Suprapubic skin (tissue), 4 donors: ENCODE measurements at places on chromosomes 1 and 21.
A peak's percentile ranks its signal among the peaks of the same experiment; 100 is the strongest.

DNA sequence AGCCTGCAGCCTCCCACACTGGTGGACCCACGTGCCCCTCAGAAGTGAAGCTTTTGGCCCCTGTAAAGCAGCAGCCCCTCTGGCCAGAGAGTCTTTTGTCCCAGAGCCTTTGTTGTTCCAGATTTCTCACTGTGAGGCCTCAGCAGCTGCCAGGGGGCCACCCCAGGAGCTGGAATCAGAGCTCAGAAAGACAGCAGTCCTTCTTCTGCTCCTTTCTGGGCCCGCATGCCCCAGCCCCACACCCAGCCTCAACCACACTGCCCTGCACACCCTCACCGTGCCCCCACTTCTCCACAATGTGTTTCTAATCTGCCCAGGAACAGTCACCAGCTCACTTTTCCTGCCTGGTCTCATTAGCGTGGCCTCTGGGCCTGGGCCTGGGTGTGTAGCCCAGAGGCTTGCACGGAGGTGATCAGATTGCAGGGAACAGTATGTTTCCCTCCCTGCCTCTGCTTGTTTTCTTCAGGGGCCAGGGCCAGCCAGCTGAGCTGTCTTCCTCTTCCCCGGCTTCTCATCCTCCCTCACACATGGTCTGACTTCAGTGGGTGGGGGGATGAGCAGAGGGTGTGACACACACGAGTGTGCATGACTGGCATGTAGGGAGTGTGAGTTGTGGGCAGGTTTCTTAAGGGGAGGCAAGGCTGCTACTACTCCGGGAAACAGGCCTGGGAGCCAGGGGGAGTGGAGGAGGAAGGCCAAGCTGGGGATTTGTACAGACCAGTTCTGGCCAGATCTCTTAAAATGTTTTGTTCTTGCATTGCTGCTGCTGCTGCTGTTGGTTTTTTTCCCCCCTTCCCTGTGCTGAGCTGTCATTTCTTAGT, 82.5 kb upstream of the ZNF648 start:
- DNase-seq, result peak; percentile 94

DNA sequence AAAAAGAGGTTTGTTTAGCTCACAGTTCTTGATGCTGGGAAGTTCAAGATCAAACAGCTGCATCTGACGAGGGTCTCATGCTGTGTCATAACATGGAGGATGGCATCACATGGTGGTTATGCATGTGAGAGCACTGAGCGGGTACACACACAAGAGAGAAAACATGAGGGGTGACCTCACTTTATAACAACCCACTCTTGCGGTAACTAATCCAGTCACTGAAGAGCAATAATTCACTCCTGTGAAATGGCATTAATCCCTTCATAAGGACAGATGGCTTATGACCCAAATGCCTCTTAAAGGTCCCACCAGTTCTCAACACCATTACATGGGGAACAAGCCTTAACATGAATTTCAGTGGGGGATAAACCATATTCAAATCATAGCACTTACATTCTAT, 23.2 kb upstream of the CHIT1 start:
- no peak for DNase-seq

GRCh38 chr1:156995412-156995811, 50.1 kb downstream of the ARHGEF11 start:
- DNase-seq, result no peak

DNA sequence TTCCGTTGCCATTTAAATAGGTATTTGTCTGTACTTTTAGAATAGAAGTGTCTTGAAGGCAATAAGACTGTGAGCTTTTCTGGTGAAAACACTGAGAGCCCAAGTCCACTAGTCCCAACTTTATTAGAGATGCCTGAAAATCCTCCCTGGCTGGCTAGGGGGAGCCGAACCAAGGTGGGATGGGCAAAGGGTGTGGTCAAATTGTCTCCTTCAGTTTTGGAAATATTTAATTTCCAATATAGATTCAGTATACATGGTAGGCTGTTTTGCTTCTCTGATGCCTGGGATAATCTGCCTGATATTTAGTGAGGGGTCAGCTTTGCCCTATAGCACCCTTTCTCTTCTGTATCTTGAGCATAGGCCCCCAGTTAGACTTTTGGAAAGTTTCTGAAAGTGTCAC, 3.5 kb downstream of the ROR1 start:
- DNase-seq, result no peak

- DNase-seq, result no peak
Observed at GRCh38 chr1:96366516-96366915, 355.1 kb upstream of the PTBP2 start.

DNA sequence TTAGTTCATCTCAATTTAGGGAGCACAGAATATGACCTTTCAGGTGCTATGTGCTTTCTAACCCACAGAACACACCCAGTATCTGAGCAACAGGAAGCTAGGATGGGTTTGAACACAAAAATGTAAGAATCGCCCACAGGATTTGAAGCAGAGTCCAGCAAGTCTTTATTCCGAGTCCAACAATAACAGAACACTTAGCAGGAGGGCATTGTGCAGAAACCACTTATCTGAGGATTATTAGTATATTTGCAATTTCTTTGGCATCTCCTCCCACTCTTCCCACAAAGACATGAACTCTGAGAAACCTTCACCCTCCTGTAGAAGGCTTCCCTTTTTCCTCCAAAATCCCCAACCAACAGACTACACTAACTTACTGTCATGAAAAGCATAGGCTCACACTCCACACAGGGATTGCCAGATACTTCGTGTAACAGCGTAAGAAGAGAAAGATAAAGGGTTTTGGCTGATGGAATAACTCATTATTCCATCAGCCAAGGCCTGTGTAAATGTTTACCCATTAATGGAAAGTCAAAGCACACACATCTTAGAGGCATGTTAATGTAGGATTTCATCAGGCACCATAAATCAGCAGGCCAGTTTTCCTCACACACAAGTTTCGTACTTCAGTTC, 16.1 kb downstream of the SIPA1L2 start:
- DNase-seq, result no peak

GRCh38 chr1:26598890-26599289, 69.3 kb downstream of the RPS6KA1 start:
- DNase-seq, result no peak

GRCh38 chr1:229430761-229431283, 3.1 kb downstream of the ACTA1 start:
- no peak for DNase-seq

- DNase-seq, result no peak
Observed at GRCh38 chr1:9101510-9102146, 27.3 kb downstream of the GPR157 start.

DNA sequence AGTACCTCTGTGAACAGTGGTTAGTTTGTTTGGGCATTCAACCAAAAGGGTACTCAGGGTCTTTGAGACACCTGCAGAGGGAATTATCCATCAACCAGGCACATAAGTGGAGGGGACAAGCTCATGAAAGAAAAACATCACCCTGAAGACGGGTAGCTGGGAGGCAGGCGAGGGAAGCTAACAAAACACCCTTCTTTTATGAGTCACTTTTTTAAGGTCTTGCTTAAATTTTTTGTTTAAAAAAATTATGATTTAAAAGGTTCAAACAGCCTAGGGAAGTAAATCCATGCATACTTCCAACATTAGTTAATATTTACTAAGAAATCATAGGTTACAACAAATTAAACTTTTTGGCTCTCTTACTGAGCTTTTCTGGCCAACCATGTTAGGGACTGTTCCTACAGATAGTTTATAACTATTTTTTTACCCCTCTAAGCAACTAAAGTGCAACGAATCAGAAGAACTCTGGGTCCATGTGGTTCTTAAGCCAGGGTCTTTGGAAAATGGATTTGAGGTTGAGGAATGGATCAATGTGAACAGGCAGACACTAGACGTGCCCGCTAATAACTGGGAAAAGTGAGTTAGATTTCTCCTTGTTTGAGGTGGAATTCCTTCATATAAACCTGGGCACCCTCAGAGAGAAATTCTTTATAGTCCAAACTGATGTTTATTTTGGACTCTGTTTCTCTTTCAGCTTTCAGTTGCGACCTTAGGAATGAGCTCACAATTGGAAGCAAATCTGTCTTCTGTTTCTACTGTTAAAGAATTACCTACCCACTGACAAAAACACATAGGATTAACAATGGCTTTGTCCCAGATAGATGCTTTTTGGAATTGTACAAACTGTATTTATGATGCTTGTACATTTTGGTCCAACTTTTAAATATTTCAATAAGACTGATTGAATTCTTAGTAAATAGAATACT, 123.0 kb downstream of the LYPLAL1 start:
- DNase-seq, result no peak

GRCh38 chr1:229033480-229033879, 237.4 kb upstream of the RAB4A start:
- no peak for DNase-seq

DNA sequence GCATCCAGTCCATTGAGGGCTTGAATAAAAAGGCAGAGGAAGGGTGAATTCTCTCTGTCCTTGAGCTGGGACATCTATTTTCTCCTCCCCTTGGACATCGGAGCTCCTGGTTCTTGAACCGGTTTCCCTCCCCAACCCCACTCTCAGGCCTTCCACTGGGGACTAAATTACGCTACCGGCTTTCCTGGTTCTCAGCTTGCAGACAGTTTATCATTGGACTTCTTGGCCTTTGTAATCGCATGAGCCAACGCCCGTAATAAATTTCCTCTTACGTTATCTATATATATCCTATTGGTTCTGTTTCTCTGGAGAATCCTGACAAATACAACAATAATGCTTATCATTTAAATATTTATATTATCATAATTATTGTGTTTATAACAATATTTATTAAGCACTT, 20.4 kb upstream of the COL9A2 start:
- no peak for DNase-seq

- peak; percentile 86 for DNase-seq
Observed at GRCh38 chr21:36134803-36135390, at the start of gene CBR3. Gene CBR3, plus strand, starts transcription at chr21:36135079. Its CDS starts 114 bp downstream, at chr21:36135193.

DNA sequence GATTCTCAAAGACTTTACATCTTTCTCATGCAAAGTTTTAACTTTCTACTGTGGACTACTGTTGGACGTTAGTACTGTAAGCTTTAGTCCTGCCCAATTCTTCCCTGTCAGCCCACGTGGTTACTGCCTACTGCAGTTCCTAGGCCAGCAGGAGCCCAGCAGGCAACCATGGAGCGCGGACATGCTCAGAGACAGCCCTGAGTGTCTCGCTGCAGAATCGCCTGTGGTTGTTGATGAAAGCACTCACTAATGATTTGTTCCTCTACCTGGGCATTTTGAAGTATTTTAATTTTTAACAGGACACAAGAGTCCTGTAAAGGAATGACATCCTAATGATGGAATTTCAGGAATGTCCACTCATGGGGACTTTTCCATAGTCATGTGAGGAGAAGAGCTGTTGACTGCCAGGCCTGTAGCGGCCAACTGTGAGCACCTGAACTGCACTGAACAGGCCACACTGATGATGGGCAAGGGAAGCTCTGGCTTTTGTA, 44.1 kb downstream of the PGBD5 start:
- no peak for DNase-seq

GRCh38 chr1:109256971-109257681, 7.8 kb downstream of the CELSR2 start:
- DNase-seq, result no peak

GRCh38 chr1:227318853-227319607, 738 bp upstream of the CDC42BPA start:
- DNase-seq, result no peak

GRCh38 chr1:248818505-248819374, 7.0 kb downstream of the SH3BP5L start:
- DNase-seq, result no peak

GRCh38 chr1:235014756-235015155, 113.9 kb downstream of the TOMM20 start:
- peak; percentile 15 for DNase-seq

DNA sequence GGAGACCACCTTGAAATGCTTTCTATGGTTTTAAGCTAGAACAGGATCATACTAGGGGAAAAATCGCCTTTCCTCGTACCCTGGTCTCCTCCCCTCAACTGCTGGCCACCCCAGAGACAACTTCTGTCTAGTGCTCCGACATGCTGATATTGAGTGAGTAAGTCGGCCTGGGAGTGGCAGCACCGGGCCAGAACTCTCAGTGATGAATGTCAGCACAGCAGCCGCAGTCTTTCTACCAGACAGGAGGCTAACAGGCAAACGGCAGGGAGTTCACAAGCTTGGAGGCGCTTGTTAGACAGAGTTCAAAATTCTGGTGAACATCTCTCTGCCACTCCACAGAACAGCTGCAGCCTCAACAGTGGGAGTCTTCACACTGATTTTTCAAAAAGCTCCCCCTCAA, 716.9 kb downstream of the ADGRL2 start:
- DNase-seq, result no peak

- DNase-seq, result no peak
Observed at GRCh38 chr1:95575291-95575690, 341.3 kb downstream of the RWDD3 start.

DNA sequence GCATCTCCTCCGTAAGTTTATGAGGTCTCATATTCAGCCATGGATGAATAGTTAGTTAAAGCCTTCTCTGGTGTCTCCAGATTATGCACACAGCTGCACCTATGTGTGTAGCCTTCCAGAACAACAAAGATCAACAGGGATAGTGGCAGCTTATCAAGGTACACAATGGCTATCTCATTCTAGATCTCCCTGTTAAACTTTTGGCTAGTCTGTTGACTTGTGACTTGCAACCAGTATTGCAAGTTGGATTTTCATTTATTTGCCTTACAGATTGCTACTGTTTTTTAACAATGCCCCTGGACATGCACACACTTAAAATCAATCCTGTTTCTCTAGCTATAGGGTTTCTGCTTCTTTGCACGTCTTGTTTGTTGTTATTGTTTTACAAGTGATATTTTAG, 363.2 kb downstream of the OMA1 start:
- DNase-seq, result no peak

- no peak for DNase-seq
Observed at GRCh38 chr1:42480921-42481320, 17.8 kb downstream of the CCDC30 start.

- no peak for DNase-seq
Observed at GRCh38 chr1:79040424-79041082, 34.0 kb upstream of the ADGRL4 start.

DNA sequence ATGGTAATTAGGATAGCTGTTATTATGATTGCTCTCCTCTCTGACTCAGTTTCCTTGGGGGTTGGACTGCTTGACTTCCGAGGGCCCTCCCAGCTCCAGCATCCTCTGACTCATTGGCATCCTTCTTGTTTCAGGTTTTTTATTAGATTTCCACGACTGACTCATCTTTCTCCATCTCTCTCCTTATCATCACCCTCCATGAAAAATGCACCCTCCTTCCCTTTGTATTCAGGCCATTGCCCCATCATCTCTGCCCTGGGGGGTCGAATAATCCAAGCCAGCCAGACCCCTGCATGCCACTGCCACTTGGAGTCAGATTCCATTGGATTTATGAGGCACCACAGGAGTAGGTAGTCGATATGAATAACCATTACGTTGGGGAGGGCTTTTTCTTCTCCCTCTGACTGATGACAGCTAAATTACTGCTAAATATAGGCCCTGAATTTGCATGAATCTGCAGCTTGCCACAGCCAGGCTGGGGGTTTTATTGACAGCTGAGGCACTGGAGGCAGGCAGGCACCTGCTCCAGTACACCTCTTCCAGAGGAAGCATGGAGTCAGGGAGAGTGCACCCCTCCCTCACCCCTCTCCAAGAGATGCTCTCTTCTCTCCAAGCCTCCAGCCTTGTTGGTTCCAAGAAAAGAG, 91.7 kb downstream of the C1orf94 start:
- DNase-seq, result no peak

- no peak for DNase-seq
Observed at GRCh38 chr1:33096363-33097005, 15.5 kb downstream of the AZIN2 start.
